NCI-H524 (cell line): ENCODE measurements at places on chromosomes 7 and 10.

- peak; percentile 51 for DNase-seq
Observed at GRCh38 chr10:31774299-31774900, 154.2 kb downstream of the ARHGAP12 start.

- no peak for DNase-seq
Observed at GRCh38 chr7:43577485-43577951, 5.4 kb upstream of the STK17A start.

GRCh38 chr10:61539876-61540275, 86.7 kb upstream of the TMEM26 start:
- no peak for DNase-seq

- DNase-seq, result no peak
Observed at GRCh38 chr7:151435103-151435916, 4.6 kb downstream of the CRYGN start.

DNA sequence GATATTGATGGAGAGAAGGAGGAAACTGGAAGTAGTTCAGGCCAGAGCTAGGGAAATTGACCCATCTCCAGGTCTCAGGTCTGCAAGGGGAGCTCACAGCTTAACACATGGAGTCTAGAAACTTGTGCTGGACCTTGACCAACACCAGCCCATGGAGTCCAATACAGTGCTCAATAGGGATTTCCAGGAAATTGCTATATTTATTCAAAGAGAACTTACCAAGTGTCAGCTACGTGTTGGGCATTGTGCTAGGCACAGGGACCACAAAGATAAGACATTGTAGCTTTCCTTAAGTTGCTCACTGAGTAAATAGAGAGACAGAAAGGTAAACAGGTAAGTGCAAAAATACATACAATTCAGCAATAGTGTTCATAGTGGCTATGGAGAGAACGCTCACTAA, 72.7 kb upstream of the ATRNL1 start:
- no peak for DNase-seq

DNA sequence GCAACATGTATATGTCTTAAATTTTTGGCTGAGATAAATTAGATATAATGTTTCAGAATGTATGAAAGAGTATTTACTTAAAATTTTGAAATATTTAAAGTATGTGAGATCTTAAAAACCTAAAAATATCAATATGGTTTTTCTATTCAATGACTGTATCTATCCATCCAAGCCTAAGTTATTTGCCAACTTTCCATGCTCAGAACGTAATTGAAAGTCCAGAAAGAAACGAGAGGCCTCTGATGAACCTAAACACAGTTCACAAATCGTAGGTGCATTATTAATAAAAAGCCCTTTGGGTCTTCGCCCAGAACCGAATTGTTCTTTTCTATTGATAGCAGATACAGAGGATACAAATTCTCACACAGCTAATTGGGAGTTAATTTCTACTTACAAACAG, 6.5 kb downstream of the SVIL start:
- DNase-seq, result no peak

- no peak for DNase-seq
Observed at GRCh38 chr10:126972635-126973414, 67.6 kb downstream of the DOCK1 start.

DNA sequence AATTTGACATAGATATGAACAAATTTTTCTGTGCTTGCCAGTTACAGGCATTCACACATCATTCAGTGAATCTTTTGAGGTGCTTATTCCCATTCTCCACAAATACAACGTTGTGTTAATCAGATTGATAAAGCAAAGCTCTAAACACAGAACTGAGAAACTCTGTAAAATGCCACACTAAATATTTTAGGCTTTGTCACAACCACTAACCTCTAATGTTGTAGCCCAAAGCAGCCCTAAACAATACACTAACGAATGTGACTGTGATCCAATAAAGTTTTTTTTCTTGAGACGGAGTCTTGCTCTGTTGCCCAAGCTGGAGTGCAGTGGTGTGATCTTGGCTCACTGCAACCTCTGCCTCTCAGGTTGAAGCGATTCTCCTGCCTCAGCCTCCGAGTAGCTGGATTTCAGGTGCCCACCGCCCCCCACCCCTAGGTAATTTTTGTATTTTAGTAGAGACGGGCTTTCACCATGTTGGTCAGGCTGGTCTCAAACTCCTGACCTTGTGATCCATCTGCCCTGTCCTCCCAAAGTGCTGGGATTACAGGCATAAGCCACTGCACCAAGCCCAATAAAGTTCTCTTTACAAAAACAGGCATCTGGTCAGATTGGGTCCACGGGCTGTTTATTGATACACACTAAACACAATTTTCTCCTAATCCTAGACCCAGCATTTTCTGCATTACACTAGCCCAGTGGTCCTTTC, 6.9 kb downstream of the CYCS start:
- no peak for DNase-seq

DNA sequence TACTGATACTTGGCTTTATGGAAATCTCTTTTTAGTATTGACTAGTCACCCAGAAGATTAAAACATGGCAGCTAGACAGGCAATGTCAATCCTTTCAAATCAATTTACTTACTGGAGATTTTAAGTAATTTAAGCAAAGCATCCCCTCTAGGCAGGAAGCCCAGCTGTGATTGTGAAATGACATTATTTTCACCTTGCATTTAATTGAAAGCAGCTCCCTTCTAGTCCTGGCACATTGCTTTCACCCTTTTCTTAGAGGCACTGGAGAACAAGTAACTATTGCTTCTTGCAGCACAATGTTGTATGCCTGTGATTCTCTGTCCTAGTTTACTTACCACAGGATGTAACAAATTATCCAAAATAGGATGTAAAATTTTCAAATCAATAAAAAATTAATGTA, 13.3 kb downstream of the ST7 start:
- DNase-seq, result no peak
